Urinary bladder (tissue), 4 donors: ENCODE measurements at places on chromosomes 16 and 17.

DNA sequence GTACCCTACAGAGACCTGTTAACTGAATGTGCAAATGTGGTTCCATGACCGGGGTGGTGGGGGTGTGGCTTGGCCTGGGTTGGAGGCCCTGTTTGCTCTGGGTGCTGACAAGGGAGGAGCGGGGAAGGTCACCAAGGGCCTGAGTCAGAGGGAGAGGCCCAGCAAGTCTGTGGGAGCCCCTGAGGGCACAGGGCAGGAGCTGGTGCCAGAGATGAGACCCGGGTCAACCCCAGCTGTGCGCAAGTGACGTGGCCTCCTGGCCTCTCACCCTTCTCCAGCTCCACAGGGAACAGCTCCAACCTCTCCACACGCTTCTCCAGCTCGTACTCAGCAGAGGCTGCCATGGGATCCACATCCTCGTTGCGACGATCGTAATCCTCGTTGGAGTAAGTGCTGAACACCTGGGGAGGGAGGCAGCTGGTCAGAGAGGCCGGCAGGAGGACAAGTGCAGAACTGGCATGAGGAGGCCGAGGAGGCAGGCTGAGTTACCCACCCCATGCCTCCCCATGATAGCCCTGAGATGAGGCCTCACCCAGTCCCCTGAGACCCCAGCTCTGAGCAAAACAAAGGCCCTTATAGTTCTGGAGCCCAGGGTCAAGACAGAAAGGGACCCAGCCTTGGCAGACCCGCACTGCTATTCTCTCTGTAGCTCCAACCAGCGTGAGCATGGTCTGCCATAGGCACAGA, 5.5 kb downstream of the PPP1R9B start:
- no peak for DNase-seq

DNA sequence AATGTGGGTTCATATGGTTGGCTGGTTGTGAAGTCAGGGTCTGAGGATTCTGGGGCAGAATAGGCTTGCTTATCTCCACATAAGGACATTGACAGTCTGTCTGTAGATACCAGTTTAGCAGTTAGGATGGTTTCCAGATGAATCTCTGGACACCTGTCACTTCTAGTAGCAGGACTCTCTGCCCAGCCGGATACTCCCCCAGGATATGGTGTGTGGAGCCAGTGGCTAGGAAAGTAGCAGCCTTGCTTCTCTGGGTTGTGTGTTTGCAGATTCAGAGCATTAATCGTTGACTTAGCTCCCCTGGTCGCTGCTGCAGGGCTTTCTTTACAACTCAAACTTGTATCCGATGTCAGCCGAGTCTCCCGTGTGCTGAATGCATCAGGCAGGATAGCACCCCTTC, 45.2 kb downstream of the CLEC16A start:
- no peak for DNase-seq

GRCh38 chr16:11543661-11544393, 42.9 kb downstream of the LITAF start:
- no peak for DNase-seq

DNA sequence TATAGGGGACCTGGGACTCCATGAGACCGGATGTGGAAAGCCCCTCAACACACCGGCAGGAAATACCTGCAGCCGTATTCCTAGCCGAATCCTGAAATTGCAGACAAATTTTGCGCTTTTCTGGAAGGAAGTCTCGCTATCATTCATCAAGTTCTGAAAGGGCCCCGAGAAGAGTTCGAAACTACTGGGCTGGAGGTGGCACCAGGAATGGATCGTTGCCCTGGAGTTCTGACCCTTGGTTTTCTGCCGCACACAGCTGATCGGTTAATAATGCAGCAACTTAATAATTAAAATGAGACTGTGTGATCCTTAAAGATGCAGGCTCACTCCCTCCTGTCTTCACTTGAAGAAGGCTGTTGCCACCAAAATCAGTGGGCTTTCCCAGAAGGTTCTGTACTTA, 55.7 kb upstream of the MRTFB start:
- DNase-seq = no peak

GRCh38 chr17:62657690-62658089, 30.2 kb downstream of the MRC2 start:
- DNase-seq = no peak

GRCh38 chr17:79779661-79780365, 1.9 kb downstream of the CBX2 start:
- DNase-seq = no peak

DNA sequence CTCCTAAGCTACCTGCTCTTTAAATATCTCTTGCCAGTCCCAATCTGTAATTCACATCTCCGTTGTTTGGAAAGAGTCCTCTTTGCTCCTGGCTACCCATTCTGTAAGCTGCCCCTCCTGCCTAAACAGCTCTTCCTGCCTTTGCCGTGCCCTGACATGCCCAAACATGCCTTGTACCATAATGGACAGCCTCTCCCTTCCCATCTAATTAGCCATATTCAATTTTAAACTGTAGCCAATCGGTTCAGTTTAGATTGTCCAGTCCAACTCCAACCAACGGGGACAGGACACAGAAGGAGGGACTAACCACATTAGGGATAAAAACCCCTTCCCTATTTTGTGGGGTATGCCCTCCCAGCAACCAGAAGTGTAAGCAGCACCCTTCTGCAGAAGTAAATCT, 30.6 kb upstream of the CLEC3A start:
- DNase-seq = no peak

DNA sequence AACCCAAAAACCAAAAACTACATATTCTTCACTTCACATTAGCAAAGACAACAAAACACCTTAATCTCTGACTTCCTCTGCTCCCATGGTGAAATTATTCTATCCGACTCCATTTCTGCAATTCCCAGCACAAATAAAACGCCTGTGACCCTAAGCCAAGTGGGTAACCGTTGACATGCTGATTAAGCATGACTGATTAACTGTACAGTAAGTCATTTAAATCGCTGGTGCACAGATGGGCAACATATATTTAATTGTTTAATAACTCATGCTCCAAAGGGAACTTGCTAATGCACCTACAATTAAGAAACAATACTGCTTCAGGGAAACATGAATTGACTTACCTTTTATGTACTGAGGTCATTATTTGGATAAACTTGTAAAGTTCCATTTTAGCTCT, 436.7 kb downstream of the KIF2B start:
- DNase-seq = no peak

- no peak for DNase-seq
Measured at GRCh38 chr17:74001145-74001544, 202.3 kb upstream of the RPL38 start.

DNA sequence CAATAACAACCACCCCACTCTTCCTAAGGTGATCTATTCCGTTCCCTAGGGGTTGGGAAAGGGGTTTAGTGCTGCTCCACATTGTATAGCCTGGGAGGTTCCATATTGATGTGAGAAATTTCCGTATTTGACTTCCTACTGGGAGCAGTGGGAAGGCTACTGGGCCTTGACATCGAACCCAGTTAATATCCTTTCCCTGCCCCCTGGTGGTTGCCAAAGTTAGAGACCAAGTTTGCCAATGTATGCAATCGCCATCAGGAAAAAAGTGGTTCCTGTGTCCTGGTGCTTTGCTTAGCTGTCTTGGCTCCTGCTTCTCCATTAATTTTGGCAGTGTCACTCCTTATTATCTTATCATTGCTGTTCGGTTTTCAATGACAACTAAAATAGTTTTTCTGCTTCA, 914.9 kb downstream of the KCNJ2 start:
- no peak for DNase-seq
